Motor neuron (in vitro differentiated cells): ENCODE measurements at places on chromosomes 12 and 14. TPM values are rescaled to one million over a fixed set of nuclear protein-coding genes. Genes with fewer than 3 reads are reported as not detected.

DNA sequence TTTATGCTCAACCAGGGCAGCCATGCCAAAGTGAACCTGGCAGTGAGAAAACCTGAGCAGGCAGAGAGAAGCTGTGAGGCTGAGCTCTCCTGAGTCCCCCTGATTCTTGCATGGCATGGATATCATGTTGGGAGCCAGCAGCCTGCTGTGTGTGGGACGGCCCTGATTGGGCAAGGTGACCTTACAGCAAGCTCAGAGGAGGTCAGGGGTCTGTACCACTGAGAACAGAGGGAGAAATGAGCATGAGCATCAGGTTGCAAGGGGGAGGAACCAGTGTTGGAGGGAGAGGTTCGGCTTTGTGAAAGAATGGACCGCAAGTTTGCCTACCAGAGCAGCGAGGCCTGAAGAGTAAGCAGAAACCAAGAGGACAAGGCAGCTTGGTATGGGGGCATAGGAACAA lies 59.1 kb upstream of the PTGR2 start:
- ATAC-seq, result no peak

CRIP2 gene
- total RNA-seq, result 61.7 and 63.6 TPM in 2 replicates

- ATAC-seq, result no peak
Measured at GRCh38 chr14:33669111-33669510, 281.8 kb downstream of the EGLN3 start.

GRCh38 chr12:127809275-127809674 lies 457.7 kb upstream of the TMEM132C start:
- ATAC-seq, result peak; percentile 18

C3AR1 gene
- 0.08 TPM in 1 of 2 replicates, not detected in the other for total RNA-seq

SERPINA5 gene
- 1.6 and 2.3 TPM in 2 replicates for total RNA-seq

PMCH gene
- total RNA-seq, result not detected in 2 replicates

BIN2 gene
- 0.13 TPM in 1 of 2 replicates, not detected in the other for total RNA-seq

DNA sequence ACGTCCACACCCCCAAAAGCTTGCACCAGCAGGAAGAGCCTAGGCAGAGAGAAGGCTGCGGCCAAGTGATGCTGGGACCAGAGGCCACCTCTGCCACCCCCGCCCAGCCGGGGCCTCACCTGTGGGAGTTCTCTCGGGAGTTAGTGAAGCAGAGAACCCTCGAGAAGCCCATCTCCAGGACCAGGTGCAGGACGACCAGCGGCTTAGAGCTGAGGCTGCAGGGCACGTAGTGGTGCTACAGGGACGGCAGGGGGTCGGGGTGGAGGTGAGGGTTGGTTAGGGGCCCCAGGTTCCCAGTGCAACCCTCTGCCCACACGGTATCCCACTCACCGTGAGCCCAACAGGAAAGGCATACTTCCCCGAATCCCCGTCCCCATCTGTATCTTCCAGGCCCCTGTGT lies 3.6 kb downstream of the DDX51 start:
- ATAC-seq, result no peak

PWP1 gene
- 30.1 and 30.6 TPM in 2 replicates for total RNA-seq

GDF3 gene
- total RNA-seq, result 30.7 and 32.2 TPM in 2 replicates

DNA sequence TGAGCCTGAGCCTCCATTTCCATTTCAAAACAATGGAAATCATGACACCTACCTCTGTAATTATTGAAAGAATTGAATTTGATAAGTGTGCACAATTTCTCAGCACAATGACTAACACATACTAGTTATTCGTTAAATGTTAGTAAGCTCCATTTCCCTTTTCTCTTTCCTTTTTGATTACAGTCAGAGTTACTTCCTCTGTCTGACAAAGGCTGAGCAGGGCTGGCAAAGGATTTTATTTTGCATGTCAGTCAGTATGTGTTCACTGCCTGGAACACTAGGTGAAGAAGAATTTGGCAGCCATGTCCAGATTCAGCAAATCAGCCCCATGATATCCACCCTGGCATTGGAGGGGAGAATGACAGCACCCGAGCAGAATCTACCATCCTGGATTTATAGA lies 12.2 kb upstream of the RHOJ start:
- ATAC-seq, result no peak

DNA sequence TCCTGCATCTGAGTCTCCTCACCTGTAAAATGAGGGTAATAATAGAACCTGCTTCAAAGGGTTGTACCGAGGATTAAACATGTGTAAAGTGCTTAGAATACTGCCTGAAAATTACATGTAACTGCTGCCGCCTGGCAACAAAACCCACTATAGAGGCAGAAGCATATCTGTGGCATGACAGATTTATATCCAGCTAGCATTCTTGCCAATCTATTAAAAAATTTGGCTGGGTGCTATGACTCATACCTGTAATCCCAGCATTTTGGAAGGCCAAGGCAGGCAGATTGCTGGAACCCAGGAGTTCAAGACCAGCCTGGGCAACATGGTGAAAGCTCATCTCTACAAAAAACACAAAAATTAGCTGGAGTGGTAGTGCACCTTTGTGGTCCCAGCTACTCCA lies 16.4 kb upstream of the KSR2 start:
- ATAC-seq, result no peak

KCNA5 gene
- 0.13 and 0.32 TPM in 2 replicates for total RNA-seq

NAV3 gene
- 7.0 and 8.1 TPM in 2 replicates for total RNA-seq

DNA sequence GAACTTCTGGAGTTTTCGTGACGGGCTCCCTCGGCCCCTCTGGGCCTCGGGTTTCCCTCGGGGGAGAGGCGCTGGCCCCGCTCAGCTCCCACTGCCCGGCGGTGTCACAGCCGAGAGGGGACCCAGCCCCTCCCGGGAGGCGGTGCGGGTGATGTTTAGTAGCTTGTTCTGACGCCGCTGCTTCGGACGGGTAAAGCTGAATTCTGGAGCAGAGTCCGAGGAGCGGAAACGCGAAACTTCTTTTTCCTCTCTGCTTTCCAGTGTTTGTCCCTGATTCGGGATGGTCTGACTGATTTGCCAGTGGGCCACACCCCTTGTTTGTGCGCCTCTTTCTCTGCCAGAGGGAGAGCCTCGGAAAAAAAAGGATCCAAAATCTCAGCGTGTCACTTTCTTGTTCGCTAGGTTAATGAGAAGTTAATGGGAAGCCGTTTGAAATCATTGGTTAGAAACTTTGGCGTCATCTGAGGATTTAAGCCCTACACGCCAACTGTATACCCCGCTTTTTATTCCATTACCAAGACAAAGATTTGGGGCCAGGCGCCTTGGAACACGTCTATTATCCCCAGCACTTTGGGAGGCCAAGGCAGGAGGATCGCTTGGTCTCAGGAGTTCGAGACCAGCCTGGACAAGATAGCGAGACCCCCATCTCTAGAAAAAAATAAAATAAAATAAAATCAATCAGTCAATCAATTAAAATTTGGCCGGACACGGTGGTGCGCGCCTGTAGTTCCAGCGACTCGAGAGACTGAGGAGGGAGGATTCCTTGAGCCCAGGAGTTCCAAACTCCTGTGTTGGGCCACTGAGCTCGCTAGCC lies 756 bp downstream of the TULP3 start:
- ATAC-seq, result peak; percentile 25

- ATAC-seq, result no peak
Measured at GRCh38 chr12:79514730-79515529, 175.8 kb downstream of the PAWR start.

DNA sequence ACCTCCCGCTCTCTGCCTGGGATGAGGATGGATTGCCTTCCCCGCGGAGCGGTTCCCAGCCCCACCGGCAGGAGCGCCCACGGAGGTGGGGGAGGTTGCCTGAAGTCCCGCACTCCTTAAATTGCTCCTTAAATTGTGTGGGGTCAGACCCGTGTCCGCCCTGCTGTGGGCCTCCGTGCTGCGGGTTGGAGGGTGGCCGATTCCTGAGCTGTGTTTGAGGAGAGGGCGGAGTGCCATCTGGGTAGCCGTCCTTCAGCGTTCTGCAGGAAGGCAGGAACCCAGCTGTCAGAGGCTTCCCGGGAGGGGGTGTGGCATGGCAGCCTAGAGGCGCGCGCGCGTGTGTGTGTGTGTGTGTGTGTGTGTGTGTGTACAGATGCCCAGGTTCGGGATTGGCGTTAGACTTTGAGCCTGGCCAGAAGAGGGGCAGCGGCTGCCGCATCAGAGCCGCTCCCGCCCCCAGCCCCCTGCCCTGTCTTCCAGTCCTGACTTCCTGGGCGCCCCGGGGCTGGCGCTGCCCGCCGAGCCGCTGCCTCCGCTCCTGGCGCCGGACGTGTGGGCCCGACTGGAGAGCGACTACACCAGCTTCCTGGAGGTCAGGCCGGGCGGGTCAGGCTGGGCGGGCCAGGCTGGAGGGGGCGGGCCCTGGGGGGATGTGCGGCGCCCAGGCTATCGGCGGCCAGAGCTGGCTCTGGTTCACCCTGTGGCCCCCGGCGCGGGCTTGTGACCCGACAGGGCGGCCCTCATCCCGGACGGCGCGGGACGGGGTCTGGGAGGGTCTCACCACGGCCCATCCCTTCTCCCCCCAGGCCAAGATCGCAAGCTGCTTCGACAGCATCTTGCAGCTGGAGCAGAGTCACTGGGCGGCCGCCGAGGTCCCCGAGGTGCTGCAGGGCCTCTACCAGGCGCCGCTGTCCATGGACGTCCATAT lies 9.2 kb downstream of the EXOC3L4 start:
- peak; percentile 81 for ATAC-seq

DNA sequence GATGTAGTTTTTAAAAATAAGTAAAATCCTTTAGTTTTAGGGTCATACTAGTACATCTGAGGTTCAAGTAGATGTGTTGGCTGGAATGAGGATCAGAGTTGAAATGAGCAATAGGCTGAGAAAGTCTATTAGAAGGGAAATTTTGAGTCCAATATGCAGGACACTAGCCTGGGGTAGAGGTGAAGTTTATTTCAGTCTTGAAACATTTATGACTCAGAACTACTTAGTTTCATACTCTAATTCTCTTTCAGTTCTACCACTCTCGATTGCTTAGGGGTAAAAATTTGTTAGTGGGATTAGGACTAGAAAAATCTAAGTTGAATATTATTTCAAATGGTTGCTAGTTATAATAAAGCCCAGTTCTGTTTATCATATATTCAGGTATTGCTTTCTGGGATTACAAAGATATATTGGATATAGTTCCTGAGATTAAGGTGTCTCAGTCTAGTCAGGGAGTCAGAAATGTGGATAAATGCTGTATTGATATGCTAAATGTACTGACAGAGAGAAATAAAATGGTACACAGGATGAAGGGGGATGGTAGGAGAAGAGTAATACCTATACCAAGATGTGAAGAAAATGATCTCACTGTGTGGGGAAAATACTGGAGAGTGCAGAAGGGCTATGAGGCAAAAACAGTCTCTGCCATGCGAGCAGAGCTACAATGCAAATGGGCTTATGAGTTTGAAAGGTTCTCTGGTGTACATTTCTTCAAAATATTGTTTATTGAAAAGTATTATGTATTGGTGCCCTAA lies 395.8 kb upstream of the FBXO33 start:
- ATAC-seq, result no peak

DNA sequence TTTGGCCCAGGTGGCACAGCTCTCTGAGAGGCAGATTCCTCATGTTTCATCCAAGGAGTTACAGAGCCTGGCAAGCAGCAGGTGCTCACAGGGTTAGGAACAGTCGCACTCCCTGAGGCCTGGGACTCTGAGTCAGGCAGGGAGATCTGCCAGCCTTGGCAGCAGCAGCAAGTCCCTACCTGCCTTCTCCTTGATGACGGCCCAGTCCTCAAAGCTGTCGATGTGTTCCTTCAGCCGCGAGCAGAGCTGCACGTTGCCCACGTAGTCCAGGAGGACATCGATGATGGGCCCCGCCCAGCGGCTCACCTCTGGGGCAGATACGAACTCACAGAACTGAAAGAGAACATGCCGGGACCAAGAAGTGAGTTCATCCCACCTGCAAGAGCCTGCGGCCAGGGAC lies 10.4 kb downstream of the FAM181A start:
- ATAC-seq, result no peak

DNA sequence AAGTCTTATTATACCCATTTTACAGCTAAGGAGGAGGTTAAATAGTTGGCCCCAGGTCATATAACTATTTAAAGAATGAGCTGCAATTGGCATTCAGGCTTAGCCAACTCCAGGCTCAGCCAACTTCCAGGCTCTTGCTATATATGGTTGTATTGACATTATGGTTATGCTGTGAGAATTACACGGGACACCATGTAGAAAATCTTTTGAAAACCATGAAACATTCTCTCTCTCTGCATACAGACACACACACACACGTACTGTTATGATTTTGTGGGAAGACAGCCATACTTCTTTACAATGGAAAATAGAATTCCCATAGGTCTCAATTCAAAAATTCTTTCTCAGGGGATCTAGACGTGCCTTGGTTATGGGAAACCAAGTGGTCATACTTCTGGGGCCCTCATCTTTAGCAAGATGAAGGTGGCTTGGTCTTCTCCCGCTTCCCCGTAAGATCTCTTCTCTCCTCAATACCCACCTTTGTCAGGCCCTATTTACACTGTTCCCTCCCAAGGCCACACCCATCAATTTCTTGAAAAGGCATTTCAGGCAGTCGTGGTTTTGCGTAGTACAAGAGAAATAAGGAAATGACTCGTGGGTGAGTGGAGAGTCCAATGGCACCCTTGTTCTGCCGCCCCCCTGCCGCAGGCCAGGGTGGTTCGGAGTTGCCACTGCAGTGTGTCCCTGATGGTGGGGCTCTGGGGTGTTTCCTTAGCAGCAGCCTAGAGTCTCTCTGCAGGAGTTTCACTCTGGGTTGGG lies 10.0 kb upstream of the GPRC5A start:
- ATAC-seq, result no peak

GRCh38 chr12:108477881-108478259 lies 37.2 kb upstream of the FICD start:
- no peak for ATAC-seq

GRCh38 chr14:103890821-103891666 lies 37.2 kb upstream of the TDRD9 start:
- no peak for ATAC-seq
